Uterus (tissue), 4 donors: ENCODE measurements at places on chromosomes 6 and 20.
A peak's percentile ranks its signal among the peaks of the same experiment; 100 is the strongest.

DNA sequence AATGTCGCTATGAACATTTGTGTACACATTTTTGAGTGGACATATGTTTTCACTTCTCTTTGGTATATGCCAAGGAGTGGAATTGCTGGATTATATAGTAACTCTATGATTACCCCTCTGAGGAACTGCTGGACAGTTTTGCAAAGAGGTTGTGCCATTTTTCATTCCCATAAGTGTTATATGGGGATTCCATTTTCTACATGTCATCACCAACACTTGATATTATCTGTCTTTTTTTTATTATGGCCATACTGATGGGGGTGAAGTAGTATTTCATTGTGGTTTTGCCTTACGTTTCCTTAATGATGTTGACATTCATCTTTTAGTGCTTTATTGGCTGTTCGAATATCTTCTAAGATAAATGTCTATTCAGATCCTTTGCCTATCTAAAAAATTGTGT, 171.8 kb upstream of the LAMA2 start:
- no peaks in the 10 kb centered on the region for H3K4me1 ChIP-seq
- no peak for DNase-seq
- no peaks in the 10 kb centered on the region for H3K27me3 ChIP-seq
- H3K4me3 ChIP-seq, result no peak overlapping the region
- H3K27ac ChIP-seq, result no peak overlapping the region

DNA sequence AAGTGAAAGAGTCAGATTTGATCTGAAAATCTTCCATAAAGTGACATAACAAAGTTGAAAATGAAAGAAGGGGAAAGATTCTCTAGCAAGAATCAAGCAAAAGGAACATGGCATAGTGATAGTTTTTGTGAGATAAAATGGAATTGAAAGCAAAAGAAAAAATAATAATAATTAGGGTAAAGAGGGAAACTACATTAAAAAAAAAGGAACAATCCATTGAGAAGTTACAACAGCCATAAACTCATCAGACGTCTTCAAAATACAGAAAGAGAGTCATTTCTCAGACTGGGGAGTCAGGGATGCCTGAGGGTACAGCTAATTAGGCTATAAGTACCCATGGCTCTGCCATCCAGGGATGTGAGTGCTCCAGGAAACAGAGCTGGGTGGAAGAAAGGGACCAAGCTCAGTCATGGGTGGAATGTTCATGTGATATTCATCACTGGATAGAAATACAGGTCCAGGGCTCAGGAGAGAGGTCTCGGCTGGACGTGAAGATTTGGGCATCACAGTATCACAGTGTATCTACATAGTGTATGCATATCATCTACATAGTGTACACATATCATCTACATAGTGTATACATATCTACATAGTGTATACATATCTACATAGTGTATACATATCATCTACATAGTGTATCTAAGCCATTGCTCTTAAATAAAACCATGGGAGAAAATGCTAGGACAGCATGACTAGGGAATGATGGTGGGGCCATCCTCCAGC, 29.4 kb downstream of the DUSP22 start:
- H3K36me3 ChIP-seq, result no peaks in the 10 kb centered on the region
- no peak for DNase-seq
- H3K27me3 ChIP-seq, result no peaks in the 10 kb centered on the region
- no peak overlapping the region for H3K4me3 ChIP-seq
- no peak overlapping the region for H3K27ac ChIP-seq
- no peaks in the 10 kb centered on the region for H3K4me1 ChIP-seq

- no peaks in the 10 kb centered on the region for H3K27me3 ChIP-seq
- peak; percentile 70 for DNase-seq
- H3K4me3 ChIP-seq, result peak overlapping the region; percentile 44
- H3K4me1 ChIP-seq, result no peaks in the 10 kb centered on the region
- H3K36me3 ChIP-seq, result no peaks in the 10 kb centered on the region
These were observed 66.0 kb downstream of the ZBTB2 start for GRCh38 chr6:151325075-151326050.

GRCh38 chr6:56146086-56146485, 101.3 kb downstream of the COL21A1 start:
- H3K4me1 ChIP-seq, result no peaks in the 10 kb centered on the region
- no peak for DNase-seq
- H3K36me3 ChIP-seq, result no peaks in the 10 kb centered on the region
- no peaks in the 10 kb centered on the region for H3K27me3 ChIP-seq

GRCh38 chr6:31075528-31075927, 36.8 kb downstream of the C6orf15 start:
- H3K4me3 ChIP-seq, result no peak overlapping the region
- H3K36me3 ChIP-seq, result no peaks in the 10 kb centered on the region
- DNase-seq, result no peak
- H3K27me3 ChIP-seq, result no peaks in the 10 kb centered on the region
- H3K4me1 ChIP-seq, result no peaks in the 10 kb centered on the region
- H3K27ac ChIP-seq, result no peak overlapping the region

- H3K27ac ChIP-seq, result no peak overlapping the region
- H3K4me1 ChIP-seq, result no peaks in the 10 kb centered on the region
- no peaks in the 10 kb centered on the region for H3K27me3 ChIP-seq
- H3K4me3 ChIP-seq, result no peak overlapping the region
- no peaks in the 10 kb centered on the region for H3K36me3 ChIP-seq
These were observed 31.2 kb downstream of the FRK start for GRCh38 chr6:116029535-116029934.

DNA sequence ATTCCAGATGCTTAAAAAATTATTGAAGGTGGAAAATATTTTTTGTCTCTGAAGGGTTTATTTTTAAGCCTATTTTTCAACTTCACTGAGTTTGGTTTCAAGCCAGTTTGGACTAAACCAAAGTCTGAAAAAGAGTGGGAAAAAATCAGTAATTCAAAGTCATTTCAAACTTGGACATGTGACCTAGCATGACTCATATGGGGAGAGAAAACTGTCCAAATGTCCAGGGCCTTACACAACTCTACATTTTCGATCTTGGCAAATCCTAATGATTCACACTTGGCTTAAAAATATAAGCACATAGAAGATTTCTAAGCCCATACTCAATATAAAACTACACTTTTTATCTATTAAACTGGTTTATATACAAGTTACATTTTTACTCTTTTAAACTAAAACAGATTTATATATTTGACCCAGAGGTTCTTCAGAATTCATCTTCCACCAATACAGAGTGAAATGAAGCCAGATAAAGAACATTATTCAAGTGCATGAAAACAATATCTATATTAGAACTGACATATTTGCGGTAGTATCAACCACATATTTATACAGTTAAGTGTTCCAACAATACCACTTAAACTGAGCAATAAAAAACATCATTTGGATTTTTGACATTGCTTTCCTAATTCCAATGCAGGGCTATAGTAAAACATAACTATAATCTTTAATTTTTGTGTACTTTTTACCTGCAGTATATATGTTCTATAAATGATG, 110.3 kb upstream of the TCF21 start:
- H3K27ac ChIP-seq, result peak overlapping the region; percentile 54
- no peaks in the 10 kb centered on the region for H3K27me3 ChIP-seq
- H3K4me1 ChIP-seq, result peaks cover 5% of the 10 kb centered on the region
- H3K4me3 ChIP-seq, result no peak overlapping the region
- peak; percentile 42 for DNase-seq
- H3K36me3 ChIP-seq, result no peaks in the 10 kb centered on the region

DNA sequence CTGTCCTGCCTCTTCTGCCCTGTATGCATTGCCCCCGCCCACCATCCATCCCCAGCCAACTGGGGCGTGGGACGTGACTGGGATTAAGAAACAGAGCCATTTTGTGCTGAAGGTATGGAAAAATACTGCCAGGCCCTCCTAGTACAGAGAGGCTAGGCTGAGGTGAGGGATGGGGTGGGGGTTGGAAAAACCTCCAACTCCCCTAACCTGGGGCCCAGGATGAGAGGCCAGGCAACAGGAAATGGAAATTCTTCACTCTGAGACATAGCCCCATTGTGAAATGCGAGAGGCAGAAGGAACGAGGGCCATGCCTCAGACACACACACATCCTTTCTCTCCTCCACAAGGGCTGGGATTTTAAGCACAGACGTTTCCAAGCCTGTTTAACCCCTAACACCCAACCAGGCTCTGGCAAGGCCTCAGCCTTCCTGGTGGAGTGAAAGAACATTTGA, 19.9 kb downstream of the KCNK5 start:
- no peaks in the 10 kb centered on the region for H3K36me3 ChIP-seq
- no peak overlapping the region for H3K4me3 ChIP-seq
- H3K4me1 ChIP-seq, result no peaks in the 10 kb centered on the region
- H3K27me3 ChIP-seq, result no peaks in the 10 kb centered on the region
- no peak for DNase-seq

GRCh38 chr20:19808498-19808897, 50.4 kb downstream of the RIN2 start:
- DNase-seq, result no peak
- H3K27me3 ChIP-seq, result no peaks in the 10 kb centered on the region
- H3K27ac ChIP-seq, result no peak overlapping the region
- H3K4me1 ChIP-seq, result no peaks in the 10 kb centered on the region
- no peak overlapping the region for H3K4me3 ChIP-seq

DNA sequence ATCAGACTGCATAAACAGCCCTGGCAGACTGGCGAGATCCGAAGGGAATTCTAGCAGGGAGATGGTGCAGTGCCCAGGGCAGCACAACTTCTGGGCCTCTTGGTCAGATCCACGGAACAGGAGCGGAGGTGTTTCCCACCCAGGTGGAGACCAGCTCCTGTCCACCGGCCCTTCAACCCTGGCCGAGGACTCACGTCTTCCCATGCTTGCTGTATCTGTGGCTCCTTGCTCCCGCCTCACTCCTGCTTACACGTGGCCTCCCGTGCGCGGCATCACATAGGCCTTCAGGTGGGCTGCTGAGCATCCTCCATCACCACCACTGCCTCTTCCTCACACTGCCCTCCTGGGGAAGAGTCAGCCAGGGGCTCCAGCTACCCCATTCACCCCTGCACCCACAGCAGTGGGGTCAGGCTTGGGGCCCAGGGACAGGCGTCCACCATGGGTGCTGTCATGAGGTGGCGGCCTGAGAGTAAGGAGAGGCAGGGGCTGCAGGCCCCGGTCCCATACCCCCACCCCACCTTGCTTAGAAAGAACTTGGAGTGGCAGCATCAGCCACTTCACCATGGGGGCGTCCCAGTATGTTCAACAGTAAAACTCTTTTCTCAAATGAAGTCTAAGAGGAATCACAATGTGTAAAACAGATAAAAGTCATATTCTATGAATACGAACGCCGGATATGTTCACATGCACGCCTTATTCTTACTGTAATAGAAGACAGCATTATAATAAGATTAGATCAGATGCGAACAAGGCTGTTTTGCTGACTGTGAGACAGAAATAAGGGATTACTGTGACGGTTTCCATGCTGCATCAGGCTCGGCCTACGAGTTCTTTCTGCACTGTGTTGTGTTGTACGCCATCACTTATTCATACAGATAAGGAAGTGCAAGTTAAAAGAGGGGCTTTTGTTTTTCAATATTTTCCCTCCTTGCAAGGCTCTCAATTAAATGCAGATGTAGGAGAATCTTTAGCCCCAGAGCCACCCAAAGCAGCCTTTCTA, 165.4 kb downstream of the GRM4 start:
- H3K36me3 ChIP-seq, result no peaks in the 10 kb centered on the region
- no peaks in the 10 kb centered on the region for H3K27me3 ChIP-seq
- no peak overlapping the region for H3K27ac ChIP-seq
- no peak overlapping the region for H3K4me3 ChIP-seq

GRCh38 chr6:14353281-14353680, 235.7 kb downstream of the CD83 start:
- H3K27ac ChIP-seq, result no peak overlapping the region
- no peaks in the 10 kb centered on the region for H3K36me3 ChIP-seq
- H3K4me3 ChIP-seq, result no peak overlapping the region
- no peak for DNase-seq
- no peaks in the 10 kb centered on the region for H3K4me1 ChIP-seq

DNA sequence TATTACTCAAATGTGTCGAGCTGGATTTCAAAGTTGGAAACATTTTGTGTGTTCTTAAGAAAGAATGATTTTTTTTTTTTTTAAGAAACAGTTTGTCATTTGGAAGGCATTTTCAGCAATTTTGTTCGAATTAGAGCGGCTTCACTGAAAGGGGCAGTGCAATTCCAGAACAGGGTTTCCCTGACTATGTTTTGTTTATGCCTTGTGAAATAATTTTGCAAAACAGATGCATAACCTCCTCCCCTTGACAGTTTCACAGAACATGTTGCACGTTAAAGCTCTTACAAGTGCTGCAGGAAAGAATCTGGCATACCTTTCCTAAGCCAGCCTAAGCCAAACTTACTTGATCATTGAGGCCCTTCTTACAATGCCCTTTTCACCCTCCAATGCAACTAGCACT, 216.0 kb upstream of the SSTR4 start:
- no peaks in the 10 kb centered on the region for H3K4me1 ChIP-seq
- no peak overlapping the region for H3K4me3 ChIP-seq
- no peak for DNase-seq
- no peaks in the 10 kb centered on the region for H3K27me3 ChIP-seq
- no peaks in the 10 kb centered on the region for H3K36me3 ChIP-seq

DNA sequence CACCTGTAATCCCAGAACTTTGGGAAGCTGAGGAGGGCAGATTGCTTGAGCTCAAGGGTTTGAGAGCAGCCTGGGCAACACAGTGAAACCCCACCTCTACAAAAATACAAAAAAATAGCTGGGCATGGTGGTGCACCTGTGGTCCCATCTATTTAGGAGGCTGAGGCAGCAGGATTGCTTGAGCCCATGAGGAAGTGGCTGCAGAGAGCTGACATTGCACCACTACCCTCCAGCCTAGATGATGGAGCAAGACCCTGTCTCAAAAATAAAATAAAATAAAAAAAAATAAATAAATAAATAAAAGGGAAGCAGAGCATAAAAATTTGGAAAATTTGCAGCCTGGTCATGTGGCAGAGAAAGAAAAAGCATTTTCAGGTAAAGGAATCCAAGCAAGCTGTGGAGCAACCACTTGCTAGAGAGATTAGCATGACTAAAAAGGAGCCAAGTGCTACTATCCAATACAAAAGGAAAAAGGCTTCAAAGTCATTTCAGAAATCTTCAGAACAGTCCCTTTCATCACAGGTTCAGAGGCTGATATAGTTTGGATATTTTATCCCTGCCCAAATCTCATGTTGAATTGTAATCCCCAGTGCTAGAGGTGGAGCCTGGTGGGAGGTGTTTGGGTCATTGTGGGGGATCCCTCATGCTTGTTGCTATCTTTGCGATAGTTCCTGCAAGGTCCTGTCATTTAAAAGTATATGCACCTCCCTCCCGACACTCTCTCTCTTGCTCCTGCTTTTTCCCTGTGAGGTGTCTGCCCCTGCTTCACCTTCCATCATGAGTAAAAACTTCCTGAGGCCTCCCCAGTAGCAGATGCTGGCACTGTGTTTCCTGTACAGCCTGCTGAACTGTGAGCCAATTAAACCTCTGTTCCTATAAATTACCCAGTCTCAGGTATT, 11.2 kb upstream of the TTK start:
- no peak overlapping the region for H3K4me3 ChIP-seq
- H3K4me1 ChIP-seq, result no peaks in the 10 kb centered on the region
- no peak for DNase-seq
- H3K27me3 ChIP-seq, result no peaks in the 10 kb centered on the region
- no peaks in the 10 kb centered on the region for H3K36me3 ChIP-seq
- H3K27ac ChIP-seq, result no peak overlapping the region

DNA sequence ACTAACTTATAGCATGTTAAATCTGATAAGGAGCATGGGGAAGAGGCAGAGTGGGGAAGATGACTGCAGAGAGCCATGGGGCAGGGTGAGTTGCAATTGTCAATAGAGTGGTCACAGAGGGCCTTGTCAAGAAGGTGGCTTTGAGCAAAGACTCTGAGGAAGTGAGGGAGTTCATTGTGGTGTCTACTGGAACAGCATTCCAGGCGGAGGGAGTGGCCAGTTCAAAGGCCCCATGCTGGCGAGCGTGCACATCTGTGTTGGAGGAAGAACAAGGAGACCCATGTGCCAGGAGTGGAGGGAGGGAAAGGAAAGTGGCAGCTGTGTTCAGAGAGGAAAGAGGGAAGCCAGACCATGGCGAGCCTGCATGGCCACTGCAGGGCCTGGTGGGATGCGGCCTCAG, 15.8 kb upstream of the GPR6 start:
- H3K27ac ChIP-seq, result no peak overlapping the region
- no peaks in the 10 kb centered on the region for H3K36me3 ChIP-seq
- H3K4me3 ChIP-seq, result no peak overlapping the region
- no peak for DNase-seq
- no peaks in the 10 kb centered on the region for H3K4me1 ChIP-seq
